NCI-H1436 treated with DMSO at 0.1 percent for 48 hours (cell line): ENCODE measurements at places on chromosomes 13 and 19.

DNA sequence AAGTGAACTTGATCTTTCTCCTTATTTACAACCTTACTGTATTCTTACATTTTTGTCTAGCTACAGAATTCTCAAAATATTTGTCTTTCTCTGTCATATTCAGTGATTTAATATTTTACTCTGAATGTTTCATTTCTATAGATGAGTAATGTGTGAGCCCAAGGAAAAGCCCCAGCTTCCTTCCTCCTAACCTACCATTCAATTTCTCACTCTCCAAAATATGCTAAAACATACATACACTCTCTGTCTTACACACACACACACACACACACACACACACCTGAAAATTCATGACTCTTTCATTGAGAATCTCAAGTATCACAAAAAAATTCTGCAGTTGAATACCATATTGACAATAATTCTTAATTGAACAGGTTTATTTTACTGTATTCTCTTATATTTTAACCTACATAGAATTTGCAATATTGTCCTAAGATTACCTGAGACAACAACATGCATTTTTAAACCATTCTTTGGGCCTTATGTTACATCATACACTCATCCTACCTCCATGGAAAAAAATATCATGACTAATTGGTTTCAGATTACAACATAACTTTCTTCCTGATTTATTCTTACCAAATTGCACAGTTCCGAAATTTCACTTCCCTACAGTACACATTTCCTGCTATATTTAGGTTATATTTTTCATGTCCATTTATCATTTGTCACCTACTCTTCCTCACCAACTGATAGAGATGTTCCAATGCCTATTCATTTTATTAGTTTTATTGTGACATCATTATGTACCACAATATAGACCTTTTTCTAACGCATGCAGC is 1965.6 kb upstream of the PCDH20 start:
- no peak for DNase-seq

DNA sequence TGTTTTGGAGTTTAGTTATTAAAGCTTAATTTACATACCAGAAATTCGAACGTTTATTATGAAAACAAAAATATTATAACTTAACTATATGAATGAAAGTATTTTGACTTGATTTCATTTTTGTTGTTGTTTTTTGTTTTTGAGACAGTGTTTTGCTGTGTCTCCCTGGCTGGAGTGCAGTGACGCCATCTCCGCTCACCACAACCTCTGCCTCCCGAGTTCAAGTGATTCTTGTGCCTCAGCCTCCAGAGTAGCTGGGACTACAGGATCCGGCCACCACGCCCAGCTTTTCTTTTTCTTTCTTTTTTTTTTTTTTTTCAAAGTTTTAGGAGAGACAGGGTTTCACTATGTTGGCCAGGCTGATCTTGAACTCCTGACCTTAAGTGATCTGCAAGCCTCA is 392.6 kb downstream of the PCDH17 start:
- DNase-seq: no peak

DNA sequence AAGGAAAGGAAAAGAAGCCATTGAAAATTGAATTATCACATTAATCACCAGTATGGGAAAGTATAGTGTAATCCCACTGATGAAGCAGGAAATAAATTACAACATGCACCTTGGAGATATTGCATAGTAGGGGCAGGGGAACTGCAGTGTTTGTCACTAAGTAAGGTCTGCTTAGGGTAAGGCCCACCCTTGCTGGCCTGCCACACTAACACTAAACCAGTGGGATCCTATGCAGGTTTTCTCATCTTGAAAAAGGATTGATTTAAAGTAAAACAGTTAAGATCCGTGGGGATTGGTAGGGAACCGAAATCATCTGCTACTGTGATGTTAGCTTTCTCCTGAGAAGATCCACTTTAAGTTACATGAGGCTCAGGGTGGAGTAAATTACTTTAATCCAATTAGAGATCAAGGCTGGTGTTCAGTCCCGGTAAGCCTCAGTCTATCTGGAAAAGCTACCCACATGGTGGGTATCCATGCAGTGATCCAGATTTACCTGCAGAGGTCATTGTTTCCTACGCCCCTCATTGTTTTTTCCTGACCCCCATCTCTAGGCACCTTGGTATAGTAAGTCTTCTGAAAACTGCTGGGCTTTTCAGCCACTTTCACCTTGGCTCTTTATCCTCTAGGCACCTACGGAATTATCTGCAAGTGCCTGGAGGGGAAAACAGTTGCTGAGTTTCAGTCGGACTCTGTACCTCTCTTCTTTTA is 1014.9 kb upstream of the ATXN8OS start:
- DNase-seq: no peak

DNA sequence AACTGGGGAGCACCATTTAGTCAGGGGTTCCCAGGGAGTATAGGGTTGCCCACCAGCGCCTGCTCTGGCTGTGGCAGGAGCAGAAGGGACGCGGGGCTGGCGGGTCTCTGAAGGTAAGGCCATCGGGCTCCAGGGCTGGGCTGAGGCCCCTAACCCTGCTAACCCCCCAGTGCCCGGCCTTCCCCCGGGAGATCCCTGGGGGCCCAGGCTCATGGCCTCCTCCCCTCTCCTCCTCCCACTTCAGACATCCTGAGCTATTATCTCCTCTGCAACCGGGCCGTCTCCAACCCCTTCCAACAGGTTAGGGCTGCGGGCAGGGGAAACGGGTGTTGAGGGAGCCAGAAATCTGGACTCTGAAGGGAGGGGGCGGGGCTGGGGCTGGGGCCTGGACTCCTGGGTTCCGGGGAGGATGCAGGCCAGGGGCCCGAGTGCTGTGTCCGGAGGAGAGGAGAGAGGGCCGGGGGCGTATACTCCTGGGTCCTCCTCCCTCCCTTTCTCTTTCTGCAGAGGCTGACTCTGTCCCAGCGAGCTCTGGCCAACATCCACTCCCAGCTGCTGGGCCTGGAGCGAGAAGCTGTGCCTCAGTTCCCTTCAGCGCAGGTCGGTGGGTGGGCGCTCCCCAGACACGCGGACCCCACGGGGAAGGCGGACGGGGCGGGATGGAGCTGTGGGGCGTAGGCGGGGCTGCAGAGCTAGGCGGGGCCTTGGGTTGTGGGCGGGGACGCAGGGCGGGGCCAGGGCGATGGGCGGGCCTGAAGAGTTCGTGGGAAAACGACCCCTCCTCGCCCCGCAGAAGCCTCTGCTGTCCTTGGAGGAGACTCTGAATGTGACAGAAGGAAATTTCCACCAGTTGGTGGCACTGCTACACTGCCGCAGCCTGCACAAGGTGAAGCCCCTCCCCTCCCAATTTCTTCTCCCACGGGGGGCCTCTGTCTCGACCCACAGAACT is 15.3 kb downstream of the TTYH1 start:
- DNase-seq: no peak

- no peak for DNase-seq
Measured at GRCh38 chr13:29674532-29674931, 79.0 kb upstream of the SLC7A1 start.

GRCh38 chr19:10639836-10640235 is 14.3 kb upstream of the ILF3 start:
- no peak for DNase-seq
